SK-N-SH (cell line): ENCODE measurements at places on chromosomes 6 and 20. TPM values are rescaled to one million over a fixed set of nuclear protein-coding genes. Genes with fewer than 3 reads are reported as not detected.

Gene TENT5A
- 4.9 and 5.0 TPM in 2 replicates for polyA plus RNA-seq

DNA sequence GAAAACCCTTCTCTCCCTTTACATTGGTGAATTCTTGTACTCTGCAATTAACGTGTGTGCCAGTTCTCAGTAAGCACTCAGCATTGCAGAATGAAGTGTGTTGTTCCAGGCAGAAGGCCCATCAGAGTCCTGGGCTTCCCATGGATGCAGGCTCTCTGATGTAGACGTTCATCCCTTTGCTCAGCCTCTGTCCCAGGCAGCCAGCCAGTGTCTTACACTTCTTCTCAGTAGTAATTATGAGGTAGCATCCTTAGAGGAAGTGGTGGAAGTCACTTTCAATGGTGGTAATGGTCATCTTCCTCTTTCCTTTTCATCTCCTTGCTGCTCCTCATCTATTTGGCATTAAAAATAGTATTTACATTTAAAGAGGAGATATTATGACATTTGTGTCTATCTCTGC, 66.7 kb upstream of the FYN start:
- DNase-seq: no peak

Gene ZKSCAN8
- polyA plus RNA-seq: 4.3 and 5.8 TPM in 2 replicates

Gene FNDC1
- polyA plus RNA-seq: not detected in 2 replicates

Gene MPC1
- polyA plus RNA-seq: 13.6 and 13.7 TPM in 2 replicates

- no peak for DNase-seq
Observed at GRCh38 chr6:168300975-168301647, 18.5 kb downstream of the DACT2 start.

Gene HELZ2
- polyA plus RNA-seq: 5.5 and 7.6 TPM in 2 replicates

Gene KCNB1
- polyA plus RNA-seq: 0.82 and 1.1 TPM in 2 replicates

Gene EFCAB8
- not detected in 2 replicates for polyA plus RNA-seq

Gene ADGRB3
- 0.12 and 0.18 TPM in 2 replicates for polyA plus RNA-seq

DNA sequence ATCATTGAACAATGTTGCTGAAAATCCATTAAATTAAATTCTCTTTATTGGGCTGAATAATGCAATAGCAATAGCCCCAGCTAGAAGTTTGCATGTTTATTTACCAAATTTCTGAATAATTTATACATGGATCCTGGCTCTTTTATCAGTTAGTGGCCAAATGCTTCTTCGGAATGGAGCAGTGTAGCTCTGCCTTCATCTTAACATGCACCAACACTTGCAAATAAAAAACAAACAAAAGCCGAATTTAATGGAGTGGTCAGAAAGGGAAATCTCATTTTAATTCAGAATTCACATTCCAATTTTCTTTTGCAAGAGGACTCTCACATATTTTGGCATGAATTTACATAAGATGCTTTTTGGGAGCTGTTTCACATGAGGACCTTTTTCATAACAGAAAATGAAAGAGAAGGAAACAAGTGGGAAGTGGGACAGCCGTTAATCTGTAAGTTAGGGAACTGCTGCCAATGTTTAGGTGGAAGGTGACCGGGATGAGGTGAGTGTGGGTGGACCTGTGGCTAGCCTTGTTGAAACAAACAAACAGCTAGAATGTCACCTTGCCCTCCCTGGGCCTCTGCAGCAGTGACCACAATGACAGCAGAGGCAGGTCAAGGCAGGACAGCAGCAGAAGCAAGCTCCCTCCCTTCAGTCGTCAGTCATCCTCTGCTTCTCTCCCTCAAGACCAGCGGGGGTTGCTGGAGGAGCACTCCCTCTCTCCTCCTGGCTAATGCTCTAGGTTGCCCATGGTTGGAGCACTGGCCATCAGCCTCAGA, 73.2 kb downstream of the INSM1 start:
- DNase-seq: no peak

Gene RAET1E
- polyA plus RNA-seq: 0.15 and 0.26 TPM in 2 replicates

GRCh38 chr20:58142843-58143185, 85.6 kb downstream of the ANKRD60 start:
- DNase-seq: no peak

GRCh38 chr6:161058741-161059140, 67.2 kb downstream of the MAP3K4 start:
- no peak for DNase-seq

DNA sequence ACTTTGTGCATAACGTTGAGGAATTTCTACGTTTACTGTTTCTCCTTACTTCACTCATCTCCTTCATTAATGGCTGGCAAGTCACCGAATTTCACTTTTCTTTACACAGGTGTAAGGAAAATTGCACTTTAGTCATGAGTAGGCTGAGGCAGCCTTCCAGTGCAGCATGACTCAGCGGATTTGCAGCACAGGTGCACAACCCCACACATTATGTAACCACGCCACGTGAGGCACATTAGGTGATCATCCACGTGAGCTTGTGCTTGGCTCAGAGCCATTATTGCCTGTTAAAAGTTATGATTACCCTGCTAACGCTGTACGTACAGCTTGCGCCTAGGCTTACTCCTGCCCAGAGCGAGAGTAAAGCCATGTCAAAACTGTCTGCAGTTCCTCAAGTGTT, 158.8 kb downstream of the NKAIN2 start:
- DNase-seq: no peak

- no peak for DNase-seq
Observed at GRCh38 chr20:6887966-6888365, 120.5 kb downstream of the BMP2 start.

DNA sequence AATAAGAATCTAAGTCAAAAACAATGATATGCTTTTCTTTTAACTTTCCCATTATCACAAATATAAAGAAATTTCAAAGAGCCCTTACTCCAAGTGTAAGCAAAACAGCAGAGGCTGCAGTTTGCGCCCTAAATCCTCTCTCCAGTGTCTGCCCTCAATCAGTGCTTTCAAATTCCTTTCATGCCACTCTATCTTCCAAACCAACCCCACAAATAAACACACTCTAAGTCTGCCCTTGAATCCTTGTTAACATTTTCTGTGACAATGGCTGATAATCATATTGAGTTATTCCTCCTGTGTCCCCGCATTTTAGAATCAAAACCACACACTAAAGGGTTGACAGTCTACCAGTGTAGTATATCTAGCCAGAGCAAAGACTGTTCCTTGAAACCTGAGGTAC, 317.9 kb upstream of the MARCKS start:
- no peak for DNase-seq

Gene ALDH5A1
- 3.0 and 3.7 TPM in 2 replicates for polyA plus RNA-seq

GRCh38 chr20:23142162-23143050, 56.3 kb upstream of the CD93 start:
- no peak for DNase-seq

DNA sequence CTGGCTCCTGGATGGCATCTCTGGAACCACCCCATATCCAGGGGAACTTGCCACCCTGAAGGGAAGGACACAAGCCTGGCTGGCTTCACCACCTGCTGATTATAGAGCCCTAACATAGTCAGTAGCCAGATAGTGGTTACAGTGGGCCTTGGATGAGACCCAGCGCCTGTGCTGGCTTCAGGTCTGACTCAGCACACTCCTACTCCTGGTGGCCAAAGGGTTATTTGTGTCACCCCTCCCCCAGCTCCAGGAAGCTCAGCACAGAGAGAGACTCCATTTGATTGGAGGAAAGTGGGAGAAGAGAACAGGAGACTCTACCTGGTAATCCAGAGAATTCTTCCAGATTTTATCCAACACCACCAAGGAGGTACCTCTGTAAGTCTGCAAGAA, 12.8 kb downstream of the SNX14 start:
- DNase-seq: no peak

Gene HTR1E
- polyA plus RNA-seq: 0.02 and 0.03 TPM in 2 replicates

Gene INSM1
- polyA plus RNA-seq: not detected in 2 replicates

GRCh38 chr6:30113003-30113759, at the start of gene TRIM31:
Gene TRIM31, minus strand, starts transcription at chr6:30113090. Its CDS starts 285 bp downstream, at chr6:30112805.
- DNase-seq: no peak

Gene TRIM15
- not detected in 2 replicates for polyA plus RNA-seq

- no peak for DNase-seq
Observed at GRCh38 chr6:128655978-128656498, 135.6 kb upstream of the PTPRK start.

DNA sequence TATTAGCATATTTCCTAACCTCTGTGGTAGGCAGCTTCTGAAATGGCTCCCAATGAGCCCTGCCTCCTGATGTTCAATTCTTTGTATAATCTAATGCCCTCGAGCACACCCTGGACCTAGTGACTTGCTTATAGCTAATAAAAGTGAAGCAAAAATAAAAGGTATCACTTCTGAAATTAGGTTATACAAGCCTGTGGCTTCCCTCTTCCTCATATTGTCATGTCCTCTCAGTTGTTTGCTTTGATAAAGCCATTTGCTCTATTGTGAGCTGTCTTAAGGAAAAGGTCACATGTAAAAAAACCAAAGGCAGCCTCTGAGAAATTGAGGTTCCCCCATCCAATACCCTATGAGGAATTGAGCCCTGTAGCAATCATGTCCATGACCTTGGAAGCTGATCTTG, 442.1 kb upstream of the ADGRB3 start:
- no peak for DNase-seq

DNA sequence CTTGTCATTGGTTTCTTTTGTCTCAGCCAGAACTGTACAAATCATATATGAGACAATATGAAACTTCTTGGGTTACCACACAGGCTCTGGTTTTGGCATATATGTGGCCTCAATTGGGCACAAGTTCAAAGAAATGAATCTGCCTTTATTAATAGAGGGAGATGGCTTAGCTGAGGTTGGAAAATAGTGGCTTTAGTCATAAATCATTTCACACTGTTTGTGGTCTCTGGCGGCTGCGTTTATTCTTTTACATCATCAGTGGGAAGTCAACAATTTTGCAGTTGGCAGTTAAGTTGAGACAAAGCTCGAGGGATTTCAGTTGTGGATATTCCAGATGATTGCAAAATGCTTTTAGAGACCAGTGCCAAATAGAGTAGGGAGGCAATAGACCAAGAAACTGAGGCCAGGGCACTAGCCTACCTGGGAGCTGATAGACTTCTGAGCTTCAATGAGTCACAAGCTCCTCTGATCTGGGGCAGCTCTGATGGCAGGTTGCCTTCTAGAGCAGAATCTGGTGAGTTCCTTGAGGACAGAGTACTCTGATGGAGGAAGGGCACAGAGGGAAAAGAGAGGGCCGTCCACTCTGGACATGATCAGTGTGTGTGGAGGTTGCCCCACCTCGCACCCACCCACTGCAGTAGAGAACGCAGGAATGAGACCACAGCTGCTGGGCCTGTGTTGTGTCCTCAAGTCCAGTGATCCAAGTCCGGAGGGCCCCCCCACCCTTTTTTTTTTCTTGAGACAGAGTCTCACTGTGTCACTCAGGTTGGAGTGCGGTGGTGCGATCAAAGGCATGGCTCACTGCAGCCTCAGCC, 73.5 kb downstream of the ARMC2 start:
- no peak for DNase-seq

DNA sequence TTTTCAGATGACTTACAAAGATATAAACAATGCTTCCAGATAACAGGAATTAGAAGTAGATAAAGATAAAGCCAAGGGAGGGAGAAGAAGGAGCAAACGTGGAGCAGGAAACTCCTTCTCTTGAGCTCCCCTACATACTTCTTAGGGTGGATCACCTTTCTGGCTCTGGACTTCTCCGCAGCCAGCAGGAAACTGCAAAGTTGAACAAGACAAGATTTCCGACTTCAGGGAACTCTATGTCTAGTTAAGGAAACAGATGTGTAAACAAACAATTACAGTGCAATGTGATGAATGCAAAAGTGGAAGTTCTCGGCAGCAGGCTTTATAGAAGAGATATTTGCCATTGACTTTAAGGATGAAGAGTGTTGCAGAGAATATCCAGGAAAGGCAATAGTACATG, 134.0 kb upstream of the MARCKS start:
- no peak for DNase-seq

Gene TRIM10
- not detected in 2 replicates for polyA plus RNA-seq

GRCh38 chr6:15817100-15817499, 154.3 kb upstream of the DTNBP1 start:
- DNase-seq: peak; percentile 11

DNA sequence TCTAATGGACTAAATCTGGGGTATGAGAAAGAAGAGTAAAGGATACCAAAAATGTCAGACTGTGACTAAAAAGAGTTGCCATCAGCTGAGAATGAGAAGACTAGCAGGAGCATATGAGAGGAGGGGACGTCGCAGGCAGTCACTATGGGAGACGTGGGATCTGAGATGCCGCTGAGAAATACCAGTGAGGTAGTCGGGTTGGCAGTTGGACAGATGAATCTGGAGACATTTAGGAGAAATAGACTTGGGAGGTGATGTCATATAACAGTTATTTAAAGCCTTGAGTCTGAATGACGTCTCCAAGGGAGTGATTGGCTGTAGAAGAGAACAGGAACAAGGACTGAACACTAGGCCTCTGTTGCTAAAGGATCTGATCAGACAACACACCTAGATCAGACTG, 51.5 kb upstream of the TRIM26 start:
- no peak for DNase-seq

Gene LRRC73
- 0.73 and 0.89 TPM in 2 replicates for polyA plus RNA-seq

GRCh38 chr6:39980839-39981580, 46.7 kb upstream of the MOCS1 start:
- peak; percentile 59 for DNase-seq

DNA sequence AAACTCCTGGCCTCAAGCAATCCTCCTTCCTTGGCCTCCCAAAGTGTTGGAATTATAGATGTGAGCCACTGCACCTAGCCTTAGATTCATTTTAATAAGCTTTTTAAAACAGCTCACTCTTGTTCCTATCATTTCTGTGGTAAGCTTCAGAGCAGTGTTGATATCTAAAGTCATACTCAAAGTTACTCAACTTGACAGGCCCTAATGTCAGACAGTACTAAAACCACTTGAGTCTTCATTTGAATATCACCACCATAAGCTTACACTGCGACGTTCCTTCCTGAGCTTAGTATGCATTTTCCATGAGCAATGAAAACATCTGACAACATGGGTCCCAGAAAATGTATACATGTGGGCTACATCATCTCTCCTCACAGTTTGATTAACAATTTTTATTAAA, 6.0 kb downstream of the FUCA2 start:
- DNase-seq: no peak

DNA sequence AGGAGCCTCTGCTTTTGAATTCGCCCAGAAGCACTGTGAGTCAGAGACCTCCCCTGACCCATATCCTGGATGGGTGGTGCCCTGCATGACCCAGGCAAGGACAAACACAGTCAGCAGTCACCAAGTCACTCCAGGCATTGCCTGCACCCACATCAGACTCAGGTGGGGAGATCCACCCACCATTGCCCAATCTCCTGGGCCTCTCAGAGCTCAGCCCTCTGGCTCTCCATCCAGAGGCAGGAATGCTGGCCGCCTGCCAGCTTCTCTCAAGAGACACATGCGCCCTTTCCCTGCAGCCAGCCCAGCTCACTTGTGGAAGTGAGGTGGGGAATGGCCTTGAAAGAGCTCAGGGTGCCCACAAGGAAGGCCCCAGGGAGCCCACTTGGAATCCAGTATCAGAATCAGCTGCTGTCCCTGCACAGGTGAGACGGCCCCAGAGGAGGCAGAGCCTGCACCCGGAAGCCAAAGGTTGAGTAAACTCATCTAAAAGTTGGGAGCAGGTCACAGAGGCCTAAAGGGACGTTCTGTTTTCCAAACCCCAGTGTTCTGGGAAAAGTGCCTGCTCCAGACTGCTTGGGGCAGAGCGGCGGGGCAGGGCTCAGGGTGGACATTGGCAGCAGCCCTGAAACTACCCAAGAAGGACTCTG, 129.8 kb downstream of the PREX1 start:
- peak; percentile 76 for DNase-seq

GRCh38 chr20:23530937-23531567, 37.2 kb downstream of the CST9L start:
- DNase-seq: no peak
